GM23338 (cell line): ENCODE measurements at places on chromosomes 7 and 10. TPM values are rescaled to one million over a fixed set of nuclear protein-coding genes. Genes with fewer than 3 reads are reported as not detected.

The SLC26A5 gene
- 0.49 and 0.58 TPM in 2 replicates for total RNA-seq

DNA sequence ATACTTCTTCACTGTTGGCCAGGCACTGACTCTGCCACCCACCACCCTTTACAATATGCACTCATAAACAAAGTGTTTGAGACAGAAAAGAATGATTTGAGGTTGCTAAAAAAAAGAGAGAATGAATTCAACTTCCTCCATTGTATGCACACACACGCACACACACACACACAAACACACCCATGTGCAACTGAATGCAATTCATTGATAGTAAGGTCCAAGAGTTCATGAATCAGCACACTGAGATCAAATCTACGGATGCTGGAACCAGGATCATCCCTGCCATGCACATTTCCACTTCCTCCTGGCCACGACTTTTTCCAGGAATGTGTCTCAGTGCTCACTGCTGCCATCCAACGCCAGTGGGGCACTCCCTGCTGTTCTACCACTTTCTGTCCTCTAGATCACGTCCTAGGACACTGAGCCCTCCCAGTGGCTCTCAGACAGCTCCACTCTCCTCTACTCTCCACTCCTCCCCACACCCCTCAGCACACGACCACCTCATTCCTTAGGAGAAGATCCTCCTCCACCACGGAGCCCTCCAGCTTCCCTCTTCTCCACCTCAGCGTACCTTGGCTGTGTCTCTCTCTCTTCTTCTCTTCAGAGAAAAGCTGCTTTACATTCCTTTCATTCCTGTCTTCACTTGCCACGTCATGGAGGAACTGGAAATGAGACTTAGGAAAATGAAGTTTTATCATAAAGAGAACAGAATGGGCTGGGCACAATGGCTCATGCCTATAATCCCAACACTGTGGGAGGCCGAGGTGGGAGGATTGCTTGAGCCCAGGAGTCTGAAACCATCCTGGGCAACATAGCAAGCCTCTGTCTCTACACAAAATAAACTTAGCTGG lies 12.0 kb upstream of the TMEM213 start:
- no peak for DNase-seq

DNA sequence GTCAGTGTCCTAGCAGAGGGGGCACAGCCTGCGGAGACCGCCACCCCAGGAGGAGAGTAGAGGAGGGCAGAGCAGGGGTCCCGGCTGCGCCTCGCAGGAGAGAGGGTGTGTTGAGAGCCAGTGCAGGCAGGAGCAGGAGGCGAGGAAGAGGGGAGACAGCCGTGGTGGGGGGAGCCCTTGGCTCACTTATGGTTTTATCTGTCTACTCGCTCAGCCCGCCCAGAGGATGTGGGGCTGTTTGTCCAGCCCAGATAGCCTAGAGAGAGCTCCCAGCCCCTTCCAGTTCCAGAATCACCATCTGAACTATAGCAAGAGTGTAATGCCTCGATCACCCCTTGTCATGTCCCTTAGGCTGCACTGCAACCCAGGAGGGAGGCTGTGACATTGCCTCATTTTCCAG lies 26.6 kb downstream of the SLC29A3 start:
- no peak for DNase-seq

DNA sequence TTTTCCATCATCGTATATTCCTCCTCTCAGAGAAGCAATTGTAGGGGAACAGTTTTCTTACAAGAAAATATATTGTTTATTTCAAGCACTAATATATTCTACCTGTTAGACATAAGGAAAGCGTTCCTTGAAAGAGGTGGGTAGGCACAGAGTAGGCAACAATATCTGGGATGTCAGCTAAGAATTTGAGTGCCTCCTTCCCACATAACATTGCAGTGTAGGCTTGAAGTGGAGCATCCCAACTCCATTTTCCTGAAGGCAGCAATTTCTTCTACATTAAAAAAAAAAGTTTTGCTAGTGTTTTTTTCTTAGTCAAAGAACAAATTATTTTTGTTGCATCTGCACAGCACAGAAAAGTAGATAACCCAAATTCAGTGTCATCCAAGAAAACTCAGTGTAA lies 20.8 kb downstream of the BCAP29 start:
- DNase-seq, result no peak

DNA sequence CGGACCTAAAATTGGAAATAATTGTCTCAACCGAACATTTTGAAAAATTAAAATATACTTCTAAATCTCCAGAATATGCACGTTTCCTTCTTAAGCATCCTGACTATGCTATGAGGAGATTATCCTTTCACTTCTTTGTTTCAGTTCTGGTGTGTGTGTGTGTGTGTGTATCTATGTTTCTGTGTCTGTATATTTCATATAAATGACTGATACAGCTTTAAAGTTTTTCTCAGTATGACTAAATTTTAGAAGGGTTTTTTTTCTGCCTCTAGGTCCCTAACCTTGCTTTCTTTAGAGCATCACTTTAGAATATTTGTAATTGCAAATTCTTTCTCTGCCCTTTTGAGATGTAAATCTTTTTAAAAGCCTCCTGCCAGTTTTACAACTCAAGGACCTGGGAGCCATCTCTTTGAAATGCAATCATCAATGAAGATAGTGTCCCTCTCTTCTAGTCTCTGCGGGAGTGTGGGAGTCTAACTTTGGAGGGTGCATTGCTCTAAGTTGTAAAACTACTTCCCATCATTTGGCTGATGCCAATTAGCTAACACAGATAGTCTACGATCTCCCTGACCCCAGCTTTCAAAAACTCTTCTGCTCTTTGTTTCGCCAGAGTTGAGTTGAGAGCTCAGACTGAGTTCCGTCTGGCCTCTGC lies 782.0 kb upstream of the ZWINT start:
- peak; percentile 91 for DNase-seq
